ENCODE measurements at places on chromosomes 7 and 10.
A peak's percentile ranks its signal among the peaks of the same experiment; 100 is the strongest.

- DNase-seq, result no peak
Observed at GRCh38 chr7:131529179-131529578, 27.2 kb downstream of the PODXL start.

- DNase-seq, result no peak
Observed at GRCh38 chr7:121610243-121610642, 214.1 kb upstream of the FAM3C start.

GRCh38 chr10:80202934-80203834, 2.2 kb downstream of the ANXA11 start:
- DNase-seq, result peak; percentile 80

- DNase-seq, result no peak
Observed at GRCh38 chr7:5477723-5478531, 54.3 kb upstream of the TNRC18 start.

DNA sequence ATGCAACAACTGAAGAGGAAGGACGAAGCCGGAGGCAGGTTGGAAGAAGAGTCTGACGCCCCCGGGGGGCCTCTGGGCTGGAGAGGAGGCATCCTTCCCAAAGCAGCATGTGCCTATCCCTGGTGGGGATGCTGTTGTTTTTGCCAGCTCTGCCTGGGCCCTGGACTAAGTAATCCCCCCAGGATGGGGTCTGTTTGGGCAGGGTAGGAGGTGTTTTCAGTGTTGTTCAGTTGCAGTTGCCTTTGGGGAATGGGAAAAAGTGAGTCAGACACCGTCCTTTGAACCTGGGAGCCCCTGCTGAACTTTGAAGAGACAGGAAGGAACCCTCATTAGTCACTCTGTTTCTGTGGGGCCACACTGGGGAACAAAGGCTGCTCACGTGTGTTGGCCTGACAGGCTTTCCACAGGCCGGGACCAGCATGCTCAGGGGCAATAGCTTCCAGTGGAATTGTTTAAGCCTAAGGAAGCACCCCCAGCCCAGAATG, 35.2 kb upstream of the GDF10 start:
- peak; percentile 73 for DNase-seq

GRCh38 chr7:256981-257646, 32.9 kb upstream of the FOXL3 start:
- DNase-seq, result no peak

- no peak for DNase-seq
Observed at GRCh38 chr10:17756557-17757217, 4.7 kb downstream of the TMEM236 start.

GRCh38 chr7:112167147-112167546, 39.1 kb downstream of the DOCK4 start:
- no peak for DNase-seq

- DNase-seq, result no peak
Observed at GRCh38 chr7:101172854-101173751, 7.0 kb downstream of the NAT16 start.

GRCh38 chr7:132029369-132030085, 473.1 kb upstream of the PODXL start:
- no peak for DNase-seq

- no peak for DNase-seq
Observed at GRCh38 chr7:47936323-47936722, 11.9 kb downstream of the PKD1L1 start.

DNA sequence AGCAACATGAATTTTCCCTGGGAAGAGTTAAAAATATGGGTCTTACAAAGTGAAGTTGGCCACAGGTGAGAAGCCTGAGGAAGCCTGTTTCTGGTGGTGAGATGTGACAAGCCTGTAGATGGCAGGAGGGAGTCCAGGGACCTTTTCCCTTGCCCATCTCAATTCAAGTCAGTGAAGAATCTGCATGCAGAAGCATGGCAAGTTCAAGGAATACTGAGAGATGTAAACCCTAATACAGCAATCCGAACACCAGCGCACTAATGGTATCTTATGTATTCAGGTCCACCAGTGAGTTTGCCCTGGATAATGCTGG, 73.6 kb downstream of the RHOBTB1 start:
- no peak for DNase-seq

GRCh38 chr10:18303851-18304801, 163.9 kb downstream of the CACNB2 start:
- no peak for DNase-seq

- DNase-seq, result no peak
Observed at GRCh38 chr10:98619446-98619845, 172.7 kb upstream of the HPS1 start.

DNA sequence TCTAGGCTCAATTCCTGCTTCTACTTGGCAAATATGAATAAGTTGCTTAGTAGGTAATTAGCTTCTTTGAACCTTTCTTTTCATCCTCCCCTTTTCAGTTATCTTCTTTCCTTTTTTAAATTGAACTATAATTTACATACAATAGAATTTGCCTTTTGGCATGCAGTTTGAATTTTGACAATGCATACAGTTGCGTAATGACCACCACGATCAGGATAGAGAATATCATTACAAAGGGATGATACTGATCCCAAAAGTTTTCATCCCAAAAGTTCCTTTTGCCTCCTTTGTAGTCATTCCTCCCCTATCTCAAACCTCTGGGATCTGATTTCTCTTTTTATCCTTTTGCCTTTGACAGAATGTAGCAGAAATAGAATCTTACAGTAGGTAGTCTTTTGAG, 164.4 kb downstream of the NOC3L start:
- no peak for DNase-seq

DNA sequence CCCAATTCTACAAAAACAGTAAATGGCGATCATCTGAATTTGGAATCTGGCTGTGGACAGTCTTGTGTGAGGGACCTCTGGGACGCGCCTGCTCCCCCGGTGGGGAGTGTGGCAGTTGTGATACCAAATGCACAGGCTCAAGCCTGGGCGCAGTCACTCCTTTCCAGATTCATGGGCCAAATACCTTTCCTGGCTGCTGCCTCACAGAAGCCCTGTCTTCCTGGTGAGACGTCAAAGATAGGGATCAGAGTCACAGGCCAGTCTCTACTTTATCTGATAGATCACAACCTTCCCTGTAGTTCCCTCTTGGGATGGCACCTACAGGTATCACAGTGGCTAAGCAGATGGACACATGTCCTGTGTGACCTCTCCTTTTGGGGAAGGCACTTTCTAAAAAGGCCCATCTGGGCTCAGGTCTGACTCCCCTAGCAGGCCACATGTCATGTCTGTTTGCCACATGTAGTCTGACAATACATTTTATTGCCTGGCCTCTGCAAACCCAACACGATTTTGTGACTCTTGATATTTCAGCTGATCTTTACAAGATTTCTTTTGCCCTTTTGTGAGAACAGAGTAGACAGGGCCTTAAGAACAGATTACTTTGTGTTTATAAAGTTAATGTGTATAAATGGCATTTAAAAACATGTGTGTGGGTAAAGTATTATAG, 150.1 kb downstream of the SNX10 start:
- no peak for DNase-seq

- no peak for DNase-seq
Observed at GRCh38 chr10:124629415-124629814, 114.8 kb downstream of the FAM53B start.

GRCh38 chr10:97332591-97333350, 1.8 kb downstream of the FRAT2 start:
- no peak for DNase-seq

DNA sequence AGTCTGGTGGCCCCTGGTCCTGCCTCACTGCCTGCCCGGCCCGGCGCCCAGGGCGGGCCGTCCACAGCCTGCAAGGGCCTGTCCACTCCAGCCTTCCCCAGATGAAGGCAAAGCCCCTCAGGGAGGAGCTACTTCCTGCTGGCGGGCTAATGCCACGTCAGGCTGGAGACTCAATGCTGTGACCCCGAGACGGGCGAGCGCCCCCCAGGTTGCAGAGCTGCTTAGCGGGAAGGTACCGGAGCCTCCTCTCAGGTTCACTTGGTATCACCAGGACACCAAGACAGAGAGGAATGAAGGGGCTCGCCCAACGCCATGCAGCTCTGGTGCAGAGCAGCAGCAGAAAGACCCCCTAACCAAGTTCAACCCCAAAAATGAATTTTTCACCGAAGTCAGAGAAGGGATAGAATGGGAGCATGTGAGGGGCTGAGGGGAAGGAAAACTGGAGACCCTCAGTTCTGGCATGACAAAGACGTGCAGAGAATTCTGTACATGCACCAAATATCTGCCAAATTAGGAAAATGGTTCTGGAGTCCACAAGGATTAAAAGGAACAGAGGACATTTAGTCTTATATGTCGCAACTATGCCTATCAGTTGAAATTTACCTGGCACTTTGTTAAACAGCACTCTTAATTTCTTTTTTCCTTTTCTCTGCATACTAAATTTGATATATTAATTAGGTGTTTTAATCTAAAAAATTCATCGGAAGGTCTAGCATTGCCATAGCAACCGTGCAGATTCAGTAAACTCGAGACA, 2.8 kb downstream of the STK32C start:
- no peak for DNase-seq

DNA sequence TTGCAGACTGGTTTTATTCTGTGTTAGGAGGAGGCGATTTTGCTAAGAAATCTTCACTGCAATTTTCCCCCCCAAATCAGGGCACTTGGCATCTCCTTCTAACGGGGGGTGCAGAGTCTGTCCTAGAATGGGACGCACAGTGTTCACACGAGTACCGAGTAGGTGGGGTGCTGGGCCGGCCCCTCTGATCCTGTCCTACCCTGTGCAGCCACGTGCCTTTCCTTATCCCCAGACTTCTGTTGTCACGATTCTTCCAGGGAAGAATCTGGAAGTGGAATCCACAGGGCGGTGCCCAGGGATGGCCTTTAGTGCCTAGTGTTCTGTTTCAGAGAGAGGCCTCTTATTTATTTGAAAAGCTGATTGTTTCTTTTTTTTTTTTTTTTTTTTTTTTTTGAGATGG, 16.4 kb downstream of the CUX1 start:
- DNase-seq, result no peak

DNA sequence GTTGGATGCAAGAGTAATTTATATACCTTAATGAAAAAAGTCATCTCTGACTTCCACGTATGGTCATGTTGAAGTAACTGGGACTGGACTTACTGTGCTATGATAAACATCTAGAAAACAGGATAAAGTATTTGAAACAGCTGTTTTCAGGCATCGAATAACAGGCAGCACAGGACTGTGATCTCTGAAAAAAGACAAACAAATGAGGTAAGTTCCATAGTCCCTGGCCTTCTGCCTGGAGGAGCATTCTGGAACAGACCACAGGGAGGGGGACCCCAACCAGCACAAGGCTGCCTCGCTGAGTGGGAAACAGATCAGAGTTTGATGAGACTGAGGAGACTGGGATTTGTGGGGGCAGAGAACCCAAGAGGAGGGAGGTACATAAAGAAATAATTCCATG, 89.1 kb upstream of the HABP2 start:
- no peak for DNase-seq

GRCh38 chr10:44902941-44903545, 8.1 kb upstream of the TMEM72 start:
- no peak for DNase-seq

Measured in CD4-positive, alpha-beta T cell treated with Interleukin-15 for 4 hours (primary cell).